Thoracic aorta endothelial cell (primary cell): ENCODE measurements at places on chromosomes 7 and 10. TPM values are rescaled to one million over a fixed set of nuclear protein-coding genes. Genes with fewer than 3 reads are reported as not detected.

The LDB3 gene
- not detected in 2 replicates for total RNA-seq

The CCDC146 gene
- total RNA-seq, result 1.1 and 2.2 TPM in 2 replicates

The ATG9B gene
- total RNA-seq, result under 0.01 and 0.07 TPM in 2 replicates

The BTBD16 gene
- total RNA-seq, result not detected in 2 replicates

The SLC26A5 gene
- 0.13 and 0.14 TPM in 2 replicates for total RNA-seq

The PCBD1 gene
- 32.7 and 64.5 TPM in 2 replicates for total RNA-seq

The CYP3A7 gene
- total RNA-seq, result 0.07 and 0.27 TPM in 2 replicates

The LRRC18 gene
- total RNA-seq, result not detected in 2 replicates

The SRRM3 gene
- 0.80 and 0.86 TPM in 2 replicates for total RNA-seq

The EGR2 gene
- 0.13 and 0.22 TPM in 2 replicates for total RNA-seq

The CELF2 gene
- total RNA-seq, result 19.5 and 27.5 TPM in 2 replicates

The MRPS24 gene
- 77.8 and 104 TPM in 2 replicates for total RNA-seq

The TMEM229A gene
- not detected in 2 replicates for total RNA-seq

The GARS1 gene
- total RNA-seq, result 213 and 286 TPM in 2 replicates

The PDE1C gene
- total RNA-seq, result 0.13 and 0.43 TPM in 2 replicates

The SFTPA1 gene
- not detected in 2 replicates for total RNA-seq

The SEMA3D gene
- total RNA-seq, result 0.22 and 1.2 TPM in 2 replicates

The WEE2 gene
- total RNA-seq, result not detected in 2 replicates

The STN1 gene
- total RNA-seq, result 22.2 and 22.5 TPM in 2 replicates

The GCK gene
- total RNA-seq, result 0.13 and 0.14 TPM in 2 replicates

The AKR1D1 gene
- total RNA-seq, result not detected in 2 replicates

The MEOX2 gene
- total RNA-seq, result not detected in 2 replicates

The RPA3 gene
- 30.2 and 39.4 TPM in 2 replicates for total RNA-seq

The MOGAT3 gene
- not detected in 2 replicates for total RNA-seq

The FAM170B gene
- total RNA-seq, result not detected in 2 replicates

The LIPN gene
- total RNA-seq, result not detected in 2 replicates

The BTAF1 gene
- total RNA-seq, result 55.1 and 56.9 TPM in 2 replicates

The IRF5 gene
- total RNA-seq, result 0.66 and 1.4 TPM in 2 replicates

The ENTPD1 gene
- 8.0 and 19.6 TPM in 2 replicates for total RNA-seq

The OR6B1 gene
- not detected in 2 replicates for total RNA-seq

The PKD2L1 gene
- total RNA-seq, result not detected in 2 replicates

The TRIM74 gene
- 0.14 TPM in 1 of 2 replicates, not detected in the other for total RNA-seq

The PRLHR gene
- not detected in 2 replicates for total RNA-seq

The CALCR gene
- not detected in 2 replicates for total RNA-seq

The MYL7 gene
- not detected in 2 replicates for total RNA-seq

The ELAPOR2 gene
- 13.7 and 26.2 TPM in 2 replicates for total RNA-seq

The AKR1C8 gene
- total RNA-seq, result not detected in 2 replicates
